Hematopoietic multipotent progenitor cell treated with erythropoietin and hydrocortisone succinate and interleukin-3 and kit ligand, for 4 days (in vitro differentiated cells): ENCODE measurements at places on chromosomes 1 and 21.

DNA sequence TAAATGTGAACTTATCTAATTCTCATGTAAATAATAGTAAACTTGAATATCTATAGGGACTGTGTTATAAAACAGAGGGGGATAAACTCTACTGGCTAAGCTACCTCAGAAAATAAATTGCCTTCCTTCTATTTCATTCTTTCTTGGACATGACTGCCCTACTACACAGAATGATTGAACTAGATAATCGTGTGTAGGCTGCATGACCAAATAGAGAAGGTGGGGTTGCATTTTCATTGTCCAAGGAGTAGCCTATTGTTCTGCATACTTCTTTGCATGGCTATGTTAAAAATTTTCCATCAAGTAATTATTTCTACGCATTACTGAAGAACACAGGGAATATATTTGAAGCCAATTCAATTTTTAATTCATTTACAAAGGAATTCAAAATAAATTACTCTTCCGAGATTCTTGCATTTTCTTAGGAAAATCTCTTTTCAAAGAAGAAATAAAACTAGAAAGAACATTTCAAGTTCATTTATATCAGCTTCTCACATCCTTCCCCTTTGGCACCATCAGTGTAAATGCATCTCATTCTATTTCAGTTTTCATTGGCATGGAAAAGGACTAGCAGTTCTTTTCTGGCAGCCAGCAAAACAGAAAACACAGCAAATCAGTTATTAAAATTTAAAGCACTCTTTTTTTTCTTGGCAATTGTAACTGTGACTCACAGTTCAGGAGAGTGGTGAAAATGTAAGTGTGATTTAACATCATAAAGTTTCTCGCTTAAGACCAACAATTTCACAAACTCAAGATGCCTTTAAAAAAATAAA lies 714.7 kb downstream of the NCAM2 start:
- no peak for DNase-seq

DNA sequence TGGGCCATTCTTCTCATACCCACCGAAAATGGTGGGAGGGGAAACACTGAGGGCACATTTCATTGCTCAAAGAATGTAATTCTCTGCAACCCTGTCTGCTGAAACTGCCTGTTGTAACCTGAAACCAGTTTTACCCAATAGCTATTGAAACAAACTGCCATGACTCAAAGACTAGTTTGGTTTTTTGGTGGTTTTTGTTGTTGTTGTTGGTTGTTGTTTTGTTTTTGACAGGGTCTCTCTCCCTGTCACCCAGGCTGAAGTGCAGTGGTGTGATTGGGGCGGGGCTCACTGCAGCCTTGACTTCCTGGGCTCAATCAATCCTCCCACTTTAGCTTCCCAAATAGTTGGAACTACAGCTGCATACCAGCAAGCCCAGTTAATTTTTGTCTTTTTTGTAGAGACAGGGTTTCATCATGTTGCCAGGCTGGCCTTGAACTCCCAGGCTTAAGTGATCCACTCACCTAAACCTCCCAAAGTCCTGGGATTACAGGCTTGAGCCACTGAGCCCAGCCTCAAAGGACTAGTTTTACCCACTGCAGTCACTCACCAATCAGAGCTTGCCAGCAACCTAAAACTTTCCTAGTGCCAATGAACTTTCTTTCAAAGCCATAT lies 2.1 kb upstream of the IPP start:
- DNase-seq = no peak

DNA sequence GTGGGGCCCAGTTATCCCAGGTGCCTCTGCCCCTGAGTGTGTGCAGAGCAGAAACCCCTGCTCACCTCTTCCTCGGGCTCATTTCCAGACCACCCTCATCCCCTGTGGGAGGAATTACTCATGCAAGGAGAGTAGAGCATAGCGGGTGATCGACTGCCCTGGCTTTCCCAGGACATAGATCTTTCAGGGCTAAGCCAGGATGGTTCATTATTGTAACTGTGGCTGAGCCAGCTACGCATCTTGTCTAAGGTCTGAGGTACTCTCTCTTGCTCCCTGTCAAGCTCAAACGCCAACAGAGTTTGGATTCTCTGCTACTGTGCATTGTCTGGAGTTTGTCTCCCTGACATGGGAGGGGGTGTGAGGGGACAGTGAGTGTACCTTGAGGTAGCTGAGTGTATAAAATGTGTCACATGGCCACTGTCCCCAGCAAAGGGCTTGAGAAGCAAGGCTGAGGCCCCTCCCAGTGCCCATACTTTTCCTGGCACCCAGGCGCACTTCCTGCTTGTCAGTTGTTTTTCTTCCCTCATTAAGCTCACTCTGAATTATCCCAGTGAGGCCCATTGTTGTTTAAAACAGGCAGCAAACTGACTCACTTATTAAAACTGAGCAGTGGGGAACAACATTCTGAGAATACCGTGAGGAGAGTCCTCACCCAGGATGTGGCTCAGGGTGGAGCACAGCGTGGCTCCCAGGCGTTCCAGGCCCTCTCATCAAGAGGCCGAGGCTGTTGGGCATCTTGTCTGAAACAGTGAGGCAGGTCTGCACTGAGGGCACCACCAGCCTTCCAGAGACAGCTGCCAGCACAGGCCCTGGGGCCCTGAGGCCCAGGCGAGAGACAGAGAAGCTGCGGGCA lies 92.9 kb downstream of the LAMC2 start:
- no peak for DNase-seq

GRCh38 chr1:151720125-151720524 lies 1.2 kb upstream of the RIIAD1 start:
- peak; percentile 55 for DNase-seq

- no peak for DNase-seq
Observed at GRCh38 chr1:212217633-212218032, 67.6 kb upstream of the PPP2R5A start.

DNA sequence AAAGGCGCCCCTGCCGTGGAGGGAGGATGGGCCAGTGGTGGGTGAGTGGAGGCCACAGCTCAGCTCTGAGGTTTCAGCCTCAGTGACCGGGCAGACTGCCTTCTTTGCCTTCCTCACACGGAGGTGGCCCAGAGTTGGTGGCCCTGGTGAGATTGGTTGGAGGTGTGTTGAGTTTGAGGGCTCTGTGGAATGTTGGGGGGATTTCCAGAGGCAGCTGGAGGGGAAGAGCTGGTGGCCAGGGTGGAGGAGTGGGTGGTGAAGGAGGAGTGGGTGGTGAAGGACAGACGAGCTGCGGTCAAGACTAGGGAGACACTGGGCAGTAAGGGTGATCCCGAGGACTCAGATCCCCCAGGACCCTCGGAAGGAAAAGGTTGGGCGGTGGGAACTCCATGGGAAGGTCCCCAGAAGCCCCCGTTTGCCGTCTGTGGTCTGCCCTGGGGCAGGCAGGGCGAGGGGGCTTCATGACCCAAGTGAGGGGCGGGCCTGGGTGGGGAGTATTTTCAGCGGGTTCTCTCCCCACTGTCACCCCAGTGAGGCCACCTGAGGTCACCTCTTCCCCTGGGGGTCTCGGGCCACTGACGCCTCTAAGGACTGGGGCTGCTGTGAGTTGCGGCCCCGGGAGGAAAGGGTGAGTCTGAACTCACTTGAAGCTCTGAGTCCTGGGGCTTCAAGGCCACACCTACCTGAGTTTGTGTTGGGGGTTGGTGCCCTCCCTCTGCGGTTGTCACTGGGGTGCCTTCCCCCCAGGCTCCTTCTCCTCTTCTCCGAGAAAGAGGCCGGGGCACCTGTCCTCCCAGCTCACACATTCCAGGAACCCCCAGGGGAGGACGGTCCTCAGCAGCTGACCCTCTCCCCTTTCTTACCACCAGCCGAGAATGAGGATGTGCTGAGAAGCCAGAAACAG lies 22.7 kb upstream of the PIK3CD start:
- peak; percentile 54 for DNase-seq

DNA sequence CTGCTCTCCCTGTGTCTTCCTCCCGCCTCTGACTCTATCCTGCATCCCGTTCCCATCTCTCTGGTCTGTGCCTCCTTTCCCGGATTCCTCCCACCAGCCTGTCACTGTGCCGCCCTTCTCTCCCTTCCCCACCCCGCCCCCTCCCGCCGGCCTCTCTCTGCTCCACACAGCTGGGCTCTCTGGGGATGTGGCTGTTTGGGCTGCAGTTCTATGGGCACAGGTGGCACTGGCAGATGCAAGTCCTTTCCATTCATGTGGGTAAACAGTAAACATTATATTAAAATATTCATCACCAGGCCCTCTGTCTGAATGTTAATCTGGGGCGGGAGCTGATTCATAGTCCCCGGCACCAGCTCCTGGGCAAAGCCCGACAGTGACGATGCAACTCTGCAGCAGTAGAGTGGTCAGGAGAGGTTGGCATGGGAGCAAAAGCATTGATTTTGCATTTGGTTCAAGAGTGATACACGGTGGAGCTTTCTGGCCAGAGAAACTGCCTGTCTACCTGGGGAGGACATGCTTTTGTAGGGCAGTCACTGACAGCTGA lies 249.3 kb downstream of the TNR start:
- no peak for DNase-seq

DNA sequence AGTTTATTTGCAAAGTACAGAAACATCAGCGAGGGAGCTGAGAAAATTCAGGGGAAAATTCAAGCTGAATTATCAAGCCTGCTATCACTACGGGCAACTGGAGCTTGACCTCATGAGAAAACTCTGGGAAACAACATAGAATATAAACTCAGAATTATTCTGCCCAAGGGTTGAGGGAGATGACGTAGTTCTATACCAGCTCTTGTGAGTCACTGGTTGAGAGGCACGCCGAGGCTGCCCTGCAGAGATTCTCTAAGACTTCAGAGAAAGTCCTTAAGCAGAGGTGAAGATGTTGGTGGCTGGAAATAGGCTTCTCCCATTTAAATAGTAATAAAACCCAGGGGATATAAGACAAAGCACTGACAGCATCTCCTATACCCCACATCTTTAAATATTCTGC lies 12.3 kb downstream of the SYDE2 start:
- DNase-seq = no peak

DNA sequence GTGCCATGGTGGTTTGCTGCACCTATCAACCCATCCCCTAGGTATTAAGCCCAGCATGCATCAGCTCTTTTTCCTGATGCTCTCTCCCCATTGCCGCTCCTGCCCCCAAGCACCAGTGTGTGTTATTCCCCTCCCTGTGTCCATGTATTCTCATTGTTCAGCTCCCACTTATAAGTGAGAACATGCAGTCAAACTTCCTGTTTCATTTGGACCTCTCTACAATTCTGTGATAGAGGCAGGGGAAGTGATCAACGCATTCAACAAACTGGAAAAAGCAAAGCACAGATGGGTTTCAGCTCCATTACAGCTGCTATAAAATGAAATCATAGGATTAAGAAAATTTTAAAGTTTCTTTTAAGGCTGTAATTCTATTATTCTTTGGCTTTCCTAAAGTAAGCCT lies 23.3 kb upstream of the CD55 start:
- no peak for DNase-seq

GRCh38 chr21:37341254-37341960 lies 25.2 kb upstream of the DYRK1A start:
- no peak for DNase-seq

GRCh38 chr21:31686272-31686915 lies 26.9 kb downstream of the SOD1 start:
- DNase-seq = no peak

- DNase-seq = no peak
Observed at GRCh38 chr1:229098903-229099578, 171.9 kb upstream of the RAB4A start.

- DNase-seq = no peak
Observed at GRCh38 chr1:165052431-165052830, 304.1 kb downstream of the LMX1A start.
